ENCODE measurements at places on chromosomes 13 and 19.

- DNase-seq: no peak
Measured at GRCh38 chr13:36313047-36313969, 15.7 kb upstream of the CCDC169 start.

DNA sequence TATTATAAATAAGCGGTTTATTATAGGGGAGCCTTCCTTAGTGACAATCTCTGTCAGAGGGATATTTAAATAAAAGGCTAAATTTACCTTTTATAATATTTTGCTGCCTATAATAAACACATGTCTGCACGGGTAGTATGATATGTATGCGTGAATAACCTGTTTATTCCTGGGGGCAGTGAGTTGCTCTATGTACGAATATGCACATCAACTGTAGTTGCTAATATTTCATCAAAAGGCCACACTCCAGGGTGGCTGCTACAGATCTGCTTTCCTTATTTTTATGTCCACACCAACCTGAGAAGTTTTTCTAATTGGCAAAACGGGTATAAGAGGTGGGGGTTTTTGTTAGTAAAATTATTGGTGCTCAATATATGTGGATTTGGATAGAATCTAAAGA, 192.0 kb downstream of the LHFPL6 start:
- DNase-seq: no peak

- DNase-seq: no peak
Measured at GRCh38 chr19:18122424-18122823, 24.8 kb downstream of the MAST3 start.

DNA sequence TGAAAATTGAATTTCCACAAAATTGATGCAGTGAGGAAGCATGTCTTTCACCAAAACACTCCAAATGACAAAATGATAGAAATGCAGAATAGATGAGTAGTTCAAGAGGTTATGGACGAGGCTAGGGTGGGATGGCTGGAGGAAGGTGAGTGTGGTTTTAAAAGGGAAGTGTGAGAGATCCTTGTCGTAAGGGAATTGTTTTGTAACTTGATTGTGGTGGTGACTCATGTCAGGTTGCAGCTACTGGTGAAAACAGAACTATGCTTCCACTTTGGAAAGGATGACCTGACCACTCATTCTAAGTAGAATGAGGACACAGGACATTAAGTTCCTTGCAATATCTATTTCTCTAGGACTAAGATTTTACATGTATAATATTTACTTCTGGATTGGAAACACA, 345.7 kb downstream of the MTUS2 start:
- DNase-seq: peak; percentile 36

GRCh38 chr19:38265921-38266429, 1.6 kb downstream of the SPINT2 start:
- DNase-seq: peak; percentile 15

GRCh38 chr13:42075517-42075916, 27.1 kb downstream of the DGKH start:
- no peak for DNase-seq

DNA sequence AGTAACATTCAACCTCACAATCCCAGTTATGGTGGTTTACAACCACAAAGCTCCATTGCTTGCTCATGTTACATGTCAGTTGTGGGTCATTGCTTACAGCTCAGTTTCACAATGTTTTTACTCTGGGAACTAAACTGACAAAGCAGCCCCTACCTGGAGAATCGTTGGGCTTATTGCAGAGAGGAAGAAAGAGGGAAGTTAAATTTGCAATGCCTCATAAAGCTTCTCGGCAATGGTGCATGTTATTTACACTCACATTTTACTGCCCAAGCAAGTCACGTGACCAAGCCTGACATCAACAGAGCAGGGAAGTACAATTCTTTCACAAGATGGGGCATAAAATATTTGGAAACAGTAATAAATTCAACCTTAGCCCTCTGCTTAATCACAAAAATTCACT, 441.6 kb downstream of the TDRD3 start:
- no peak for DNase-seq

DNA sequence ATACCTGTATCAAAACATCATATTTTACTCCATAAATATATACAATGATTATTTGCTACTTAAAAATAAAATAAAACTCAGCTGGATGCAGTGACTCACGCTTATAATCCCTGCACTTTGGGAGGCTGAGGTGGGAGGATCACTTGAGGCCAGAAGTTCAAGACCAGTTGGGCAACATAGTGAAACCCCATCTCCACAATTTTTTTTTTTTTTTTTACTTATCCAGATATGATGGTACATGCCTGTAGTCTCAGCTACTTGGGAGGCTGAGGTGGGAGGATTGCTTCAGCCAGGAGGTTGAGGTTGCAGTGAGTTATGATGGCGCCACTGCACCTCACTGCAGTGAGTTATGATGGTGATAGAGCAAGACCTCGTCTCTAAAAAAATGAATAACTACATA, 22.4 kb downstream of the POU2F2 start:
- DNase-seq: peak; percentile 74

GRCh38 chr13:85108356-85108755, 690.9 kb downstream of the SLITRK6 start:
- DNase-seq: no peak
